Activated naive CD8-positive, alpha-beta T cell treated with anti-CD3 and anti-CD28 coated beads, Interleukin-2, amount 10 ng/mL, durations not matched to agents 7 days and 5 days (primary cell): ENCODE measurements at places on chromosomes 4 and X. TPM values are rescaled to one million over a fixed set of nuclear protein-coding genes. Genes with fewer than 3 reads are reported as not detected.

Gene TMPRSS11F
- not detected for total RNA-seq

DNA sequence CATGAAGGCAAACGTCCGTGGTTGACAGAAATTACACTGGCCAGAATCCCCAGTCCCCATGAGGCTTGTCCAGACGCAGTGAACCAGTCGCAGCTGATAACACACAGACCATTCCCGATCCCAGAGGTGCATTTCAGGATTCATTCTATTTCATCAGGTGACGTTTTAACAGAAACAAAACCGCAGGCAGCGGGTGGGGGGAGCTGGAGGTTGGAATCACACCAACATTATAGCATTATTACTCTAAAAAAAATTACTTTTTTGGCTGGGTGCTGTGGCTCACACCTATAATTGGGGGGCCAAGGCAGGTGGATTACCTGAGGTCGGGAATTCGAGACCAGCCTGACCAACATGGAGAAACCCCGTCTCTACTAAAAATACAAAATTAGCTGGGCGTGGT is 25.2 kb downstream of the NOP14 start:
- H3K27me3 ChIP-seq: no peaks in the 10 kb centered on the region
- H3K4me1 ChIP-seq: peaks cover 34% of the 10 kb centered on the region
- DNase-seq: peak; percentile 10
- H3K36me3 ChIP-seq: peaks cover 20% of the 10 kb centered on the region
- no peak overlapping the region for H3K4me3 ChIP-seq

DNA sequence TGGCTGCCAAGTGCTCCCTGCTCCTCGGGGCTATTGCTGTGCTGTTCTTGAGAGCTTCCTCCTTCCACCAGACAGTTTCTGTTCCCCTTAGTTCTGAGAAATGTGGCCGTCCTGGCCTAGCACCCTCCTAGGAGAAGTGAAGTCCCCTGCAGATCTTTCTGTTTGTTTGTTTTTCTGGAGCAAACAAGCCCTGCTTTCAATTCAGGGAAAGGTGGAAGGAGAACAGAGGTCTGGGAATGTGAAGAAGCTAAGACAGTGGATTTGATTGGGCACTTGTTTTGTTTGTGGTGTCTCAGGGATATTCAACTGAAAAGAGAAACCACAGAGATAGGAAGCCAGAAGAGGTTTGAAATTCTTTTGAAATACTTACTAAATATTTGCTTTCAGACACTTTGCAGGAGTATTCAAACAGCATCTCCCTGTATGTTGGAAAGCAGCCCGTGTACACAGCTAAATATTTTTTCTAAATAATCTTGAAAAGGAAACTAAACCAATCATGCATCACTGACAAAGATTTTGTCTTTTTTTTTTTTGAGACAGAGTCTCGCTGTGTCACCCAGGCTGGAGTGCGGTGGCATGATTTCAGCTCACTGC is 36.5 kb upstream of the PPM1K start:
- H3K27me3 ChIP-seq: no peaks in the 10 kb centered on the region
- H3K27ac ChIP-seq: peak overlapping the region; percentile 98
- peaks cover 23% of the 10 kb centered on the region for H3K4me1 ChIP-seq
- H3K4me3 ChIP-seq: peak overlapping the region; percentile 88
- peak; percentile 54 for DNase-seq

GRCh38 chr4:13876131-13876530 is 248.6 kb upstream of the BOD1L1 start:
- H3K4me1 ChIP-seq: no peaks in the 10 kb centered on the region
- no peak overlapping the region for H3K4me3 ChIP-seq
- H3K27ac ChIP-seq: no peak overlapping the region
- no peak for DNase-seq
- H3K27me3 ChIP-seq: no peaks in the 10 kb centered on the region

DNA sequence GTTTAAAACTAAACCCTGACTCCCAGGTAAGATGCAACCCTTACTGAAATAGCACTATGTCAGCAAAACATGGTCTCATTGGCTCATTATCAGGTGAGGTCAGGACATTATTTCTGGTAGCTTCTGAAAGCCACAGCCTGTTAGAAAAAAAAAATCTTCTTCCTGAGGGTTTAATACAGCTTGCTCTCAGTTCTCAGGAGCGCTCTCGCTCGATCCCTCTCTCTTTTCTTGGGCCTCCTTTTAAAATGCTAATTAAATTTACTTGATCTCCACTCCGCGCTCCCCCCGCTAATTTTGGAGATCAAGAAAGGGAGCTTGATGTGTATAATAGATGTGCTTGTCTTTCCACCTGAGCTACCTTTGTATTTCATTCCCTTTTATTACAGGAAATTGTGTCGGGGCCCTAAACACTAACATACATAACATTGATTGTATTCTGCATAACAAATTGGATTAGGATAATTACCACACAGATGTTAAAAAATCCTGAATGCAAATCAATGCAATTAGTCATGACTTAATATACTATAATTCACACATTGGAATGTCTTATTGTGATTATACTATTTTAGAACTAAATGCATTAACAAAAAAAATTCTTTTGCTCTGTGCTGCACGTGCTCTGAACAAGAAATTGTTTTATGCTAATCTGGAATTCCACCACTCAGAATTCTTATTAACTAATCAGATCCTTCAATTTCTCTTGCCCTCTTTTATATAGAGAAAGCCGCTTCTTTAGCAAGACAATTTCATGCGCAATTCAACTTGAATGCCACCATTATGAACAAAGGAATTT is 101.6 kb upstream of the TEX13D start:
- H3K4me1 ChIP-seq: peaks cover 13% of the 10 kb centered on the region
- H3K36me3 ChIP-seq: peaks cover 3% of the 10 kb centered on the region
- no peaks in the 10 kb centered on the region for H3K27me3 ChIP-seq
- H3K27ac ChIP-seq: no peak overlapping the region
